NCI-H446 (cell line): ENCODE measurements at places on chromosomes 7 and 10.

- no peak for DNase-seq
These were observed 809 bp downstream of the HOXA9 start for GRCh38 chr7:27164367-27165088.

GRCh38 chr10:127679642-127680255 is 57.2 kb upstream of the FOXI2 start:
- DNase-seq: no peak

GRCh38 chr7:44065431-44066110 is at the start of gene PGAM2:
TSS of gene PGAM2 (minus strand) at chr7:44065567. CDS start at chr7:44065529, 38 bp downstream.
- no peak for DNase-seq

DNA sequence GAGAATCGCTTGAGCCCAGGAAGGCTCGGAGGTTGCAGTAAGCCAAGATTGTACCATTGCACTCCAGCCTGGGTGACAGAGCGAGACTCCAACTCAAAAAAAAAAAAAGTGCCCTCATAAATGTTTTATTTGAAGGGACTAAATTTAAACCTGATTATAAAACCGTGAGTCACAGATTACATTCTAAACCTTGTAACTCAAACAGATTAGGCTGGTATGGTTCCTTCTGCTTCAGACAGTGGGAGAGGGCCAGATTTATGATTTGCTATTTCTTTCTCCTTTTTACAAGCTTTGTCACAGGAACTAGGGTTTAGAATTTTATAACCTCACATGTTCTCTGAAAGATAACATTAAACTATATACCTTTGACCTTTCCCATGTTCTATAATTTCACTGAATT is 801.2 kb upstream of the ZWINT start:
- DNase-seq: no peak

- DNase-seq: no peak
These were observed 14.9 kb upstream of the PDK4 start for GRCh38 chr7:95611224-95611623.

- no peak for DNase-seq
These were observed 576.6 kb upstream of the SORCS1 start for GRCh38 chr10:107740962-107741690.

GRCh38 chr10:128721963-128722445 is 595.8 kb upstream of the MKI67 start:
- DNase-seq: no peak

DNA sequence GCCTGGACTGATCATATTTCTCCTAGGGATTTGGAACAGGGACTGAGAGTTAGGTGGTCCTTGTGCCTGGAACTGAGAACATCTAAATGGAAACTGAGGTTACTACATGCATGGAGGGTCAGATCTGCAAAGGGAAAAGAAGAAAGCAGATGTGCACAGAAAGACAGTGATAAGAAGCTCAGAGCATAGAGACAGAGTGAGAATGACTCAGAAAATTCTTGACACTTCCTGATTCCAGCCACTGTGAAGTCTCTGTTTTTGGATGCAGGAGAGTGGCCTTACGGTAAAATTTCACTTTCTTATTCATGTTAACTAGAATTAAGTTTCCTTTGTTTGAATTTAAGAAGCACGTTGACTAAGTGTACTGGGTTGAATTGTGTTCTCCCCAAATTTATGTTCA is 241.7 kb downstream of the TMEM26 start:
- DNase-seq: no peak

DNA sequence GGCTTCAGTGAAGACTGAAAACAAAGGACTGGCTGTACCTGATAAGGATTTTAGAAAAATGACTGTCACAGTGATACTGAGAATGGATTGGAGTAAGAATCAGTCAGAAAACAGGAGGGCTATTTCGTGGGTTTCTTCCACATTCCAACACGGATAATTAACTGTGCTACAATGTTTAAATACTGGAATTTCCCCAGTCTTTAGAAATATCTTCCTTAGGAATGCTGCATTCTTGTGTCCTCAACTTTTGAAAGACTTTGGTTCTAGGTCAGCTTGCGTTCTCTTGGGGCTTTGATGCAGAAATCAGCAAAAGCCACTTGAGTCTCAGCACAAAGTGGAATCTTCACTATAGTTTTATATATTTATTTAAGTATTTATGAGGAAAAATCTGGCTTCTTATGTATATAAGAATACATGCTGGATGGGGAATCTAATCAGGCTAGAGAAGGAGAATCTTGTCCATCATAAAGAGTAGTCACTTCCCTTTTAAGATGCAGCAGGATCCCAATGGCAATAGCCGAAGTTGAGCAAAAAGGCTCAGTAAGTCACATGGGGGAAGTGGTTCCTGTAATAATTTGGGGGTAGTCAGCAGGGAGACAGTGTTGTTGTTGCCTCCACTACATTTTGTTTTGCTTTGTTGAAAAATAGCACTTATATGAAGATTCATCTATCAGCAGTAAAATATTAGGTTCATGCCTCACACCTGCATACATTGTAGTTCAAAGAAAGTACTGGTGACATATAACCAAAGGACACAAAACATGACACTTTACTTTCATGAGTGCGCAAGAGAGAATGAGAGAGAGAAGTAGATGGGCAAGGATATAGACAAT is 86.0 kb downstream of the CH25H start:
- DNase-seq: no peak

GRCh38 chr10:131477457-131478121 is 166.1 kb upstream of the TCERG1L start:
- no peak for DNase-seq

DNA sequence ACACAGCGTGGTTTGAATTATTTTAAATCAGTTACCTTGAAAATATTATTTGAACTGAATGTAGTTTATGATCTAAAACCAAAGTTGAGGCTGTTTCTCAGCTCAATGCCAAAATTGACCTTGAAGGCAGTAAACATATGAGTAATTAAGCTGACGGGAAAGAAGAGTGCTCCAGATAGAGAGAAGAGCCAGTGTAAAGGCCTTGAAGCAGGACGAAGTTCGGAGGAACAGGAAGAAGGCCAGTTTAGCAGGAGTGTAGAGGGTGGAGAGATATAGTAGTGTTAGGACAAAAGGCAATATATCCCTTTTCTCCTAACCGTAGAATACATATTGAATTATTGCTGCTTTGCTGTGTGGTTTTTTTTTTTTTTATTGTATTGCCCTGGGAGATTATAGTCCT is 63.2 kb downstream of the CYP51A1 start:
- no peak for DNase-seq

- no peak for DNase-seq
These were observed 4.9 kb upstream of the CCL24 start for GRCh38 chr7:75818472-75818871.

DNA sequence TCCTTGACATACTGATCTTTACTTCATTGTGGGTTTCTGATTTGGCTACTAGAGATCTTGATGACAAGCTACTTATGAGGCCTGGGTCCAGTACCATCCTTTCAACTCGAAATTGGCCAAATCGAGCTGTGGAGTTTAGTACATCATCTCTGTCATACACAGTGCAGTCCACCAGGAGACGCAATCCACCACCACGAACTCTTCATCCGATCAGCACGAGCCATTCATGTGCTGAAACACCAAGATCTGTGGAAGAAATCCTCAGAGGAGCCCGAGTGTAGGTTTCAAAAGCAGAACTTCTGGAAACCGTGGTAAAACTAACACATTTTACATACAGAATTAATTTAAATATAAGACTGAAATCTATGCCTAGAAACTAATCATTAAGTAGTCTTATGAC is 14.2 kb downstream of the DNAJC9 start:
- no peak for DNase-seq

DNA sequence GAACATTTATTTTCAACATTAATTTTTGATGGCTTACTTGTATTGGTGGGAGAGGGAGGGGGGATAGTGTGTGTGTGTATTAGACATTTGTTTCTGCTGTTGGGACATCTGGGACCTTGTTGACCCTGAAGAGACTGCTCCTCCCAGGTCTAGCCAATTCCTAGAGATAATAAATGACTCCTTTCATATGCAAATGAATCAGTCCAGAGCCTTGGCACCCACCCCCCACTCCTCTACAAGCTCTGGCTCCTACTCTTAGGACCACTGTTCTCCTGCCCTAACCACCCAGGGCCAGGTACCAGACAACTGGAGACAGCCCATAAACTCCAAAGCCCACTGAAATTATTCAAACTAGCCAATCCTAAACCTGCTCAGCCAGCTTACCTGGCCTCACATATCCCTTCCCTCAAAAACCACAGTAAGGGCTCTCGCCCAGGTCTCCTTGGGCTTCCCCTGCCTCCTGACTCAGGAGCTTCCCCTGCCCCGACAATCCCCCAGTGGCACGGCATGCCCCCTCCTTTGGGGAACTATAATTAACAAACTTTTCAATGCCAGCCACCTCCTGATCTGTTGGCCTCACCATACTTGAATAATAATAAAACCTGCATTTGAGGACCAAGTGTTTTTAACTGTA is 233.3 kb downstream of the ELMO1 start:
- no peak for DNase-seq

- DNase-seq: no peak
These were observed 73.1 kb downstream of the ADCYAP1R1 start for GRCh38 chr7:31125171-31125570.

- DNase-seq: no peak
These were observed 66.7 kb upstream of the PDZD8 start for GRCh38 chr10:117441812-117442443.

DNA sequence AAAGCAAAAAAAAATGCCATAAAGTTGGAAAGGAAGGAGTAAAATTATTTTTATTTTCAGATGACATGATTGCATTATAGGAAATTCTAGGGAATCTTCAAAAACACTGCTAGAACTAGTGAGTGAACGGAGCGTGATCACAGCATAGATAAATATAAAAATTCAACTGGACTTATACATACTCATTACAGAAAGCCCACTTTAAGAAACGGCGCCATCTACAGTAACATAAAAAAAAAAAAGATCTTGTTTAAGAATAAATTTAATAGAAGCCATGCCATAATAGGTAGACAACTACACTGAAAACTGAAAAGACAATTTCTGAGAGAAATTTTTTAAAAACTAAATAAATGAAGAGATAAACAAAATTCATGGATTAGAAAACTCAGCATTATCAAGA is 623.1 kb upstream of the MGMT start:
- DNase-seq: no peak

GRCh38 chr7:158811461-158811860 is 17.8 kb downstream of the ESYT2 start:
- no peak for DNase-seq

DNA sequence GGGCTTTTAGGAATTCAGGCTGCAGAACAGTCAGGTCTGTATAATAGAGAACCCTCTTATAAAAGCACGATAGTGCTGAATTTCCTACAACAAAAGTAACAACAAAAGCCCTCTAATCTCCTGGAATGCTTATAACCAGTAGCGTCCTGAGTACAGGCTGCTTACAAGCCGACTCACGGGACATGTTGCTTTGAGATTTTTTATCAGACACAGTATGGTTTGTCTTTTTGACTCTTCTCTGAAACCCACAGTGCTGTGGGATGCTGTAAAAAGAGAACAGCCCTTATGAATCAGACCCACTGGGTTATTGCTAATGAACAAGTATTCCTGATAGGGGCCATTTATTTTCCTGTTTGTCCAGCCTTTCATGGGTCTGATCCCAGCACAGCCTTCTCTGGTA is 59.4 kb downstream of the PLPP4 start:
- DNase-seq: no peak

DNA sequence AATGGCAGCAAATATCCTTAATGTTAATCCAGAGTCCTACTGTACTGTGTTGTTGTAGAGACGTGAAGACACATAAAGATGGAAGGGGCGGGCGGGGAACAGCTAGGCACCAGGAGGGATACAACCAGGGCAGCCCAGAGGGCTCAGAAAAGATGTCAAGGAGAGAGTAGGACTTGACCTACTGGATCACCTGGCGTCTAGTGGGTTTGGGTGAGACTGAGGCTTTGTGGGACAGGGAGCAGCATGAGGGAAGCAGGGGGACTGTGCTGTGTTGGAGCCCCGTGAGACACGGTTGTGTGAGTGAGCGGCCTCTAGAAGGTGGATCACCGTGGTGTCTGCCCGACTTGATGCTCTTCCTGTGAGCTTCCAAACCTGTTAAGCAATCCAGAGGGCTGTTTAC is 68.0 kb downstream of the PTPRE start:
- DNase-seq: no peak

DNA sequence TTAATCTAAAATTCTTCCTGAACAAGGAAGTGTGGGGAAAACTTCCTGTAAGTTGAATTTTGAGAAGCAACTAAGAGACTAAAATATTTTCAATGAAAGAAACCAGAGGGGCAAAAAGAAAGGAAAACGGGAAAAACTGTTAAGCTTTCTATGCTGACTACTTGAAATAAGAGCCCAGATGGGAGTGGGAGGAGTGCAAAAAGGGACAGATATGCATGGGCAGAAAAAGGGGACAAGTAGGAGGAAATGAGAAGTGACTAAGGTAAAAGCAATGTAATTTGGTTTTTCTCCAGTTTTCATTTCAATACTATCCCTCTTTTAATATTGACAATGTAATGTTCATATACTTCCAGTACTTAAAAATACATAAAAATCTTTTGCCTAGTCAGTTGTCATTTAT is 11.1 kb downstream of the OGA start:
- DNase-seq: no peak

- DNase-seq: no peak
These were observed 57.0 kb upstream of the NMT2 start for GRCh38 chr10:15225511-15225910.

DNA sequence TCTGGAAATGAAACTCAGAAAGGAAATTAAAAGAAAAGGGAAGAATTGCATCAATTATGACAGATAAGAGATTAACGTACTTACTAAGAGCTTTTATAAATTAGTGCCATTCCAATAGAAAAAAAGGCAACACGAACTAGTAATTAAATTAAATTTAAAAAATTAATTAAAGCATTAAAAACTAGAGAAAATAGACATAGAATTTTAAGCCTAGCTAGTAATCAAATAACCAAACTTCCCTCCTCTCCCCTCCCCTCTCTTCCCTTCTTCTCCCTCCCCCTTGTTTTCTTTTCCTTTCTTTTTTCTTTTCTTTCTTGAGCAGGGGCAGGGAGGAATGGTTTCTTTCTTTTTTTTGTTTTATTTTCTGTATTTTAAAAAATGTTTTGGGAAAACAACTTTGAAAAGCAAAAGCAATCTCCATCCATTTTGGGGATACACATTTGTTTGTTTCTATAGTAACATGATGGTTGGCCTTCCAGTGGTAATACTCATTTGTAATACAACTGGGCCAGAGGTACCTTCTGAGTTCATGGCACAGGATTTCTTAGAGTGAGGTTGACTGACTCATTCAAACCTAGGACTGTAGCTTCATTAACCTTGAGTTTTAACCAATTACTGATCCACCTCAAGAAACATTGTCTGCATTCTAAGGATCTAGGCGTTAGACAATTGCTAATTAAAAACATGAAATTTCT is 132.6 kb downstream of the ST7 start:
- no peak for DNase-seq

DNA sequence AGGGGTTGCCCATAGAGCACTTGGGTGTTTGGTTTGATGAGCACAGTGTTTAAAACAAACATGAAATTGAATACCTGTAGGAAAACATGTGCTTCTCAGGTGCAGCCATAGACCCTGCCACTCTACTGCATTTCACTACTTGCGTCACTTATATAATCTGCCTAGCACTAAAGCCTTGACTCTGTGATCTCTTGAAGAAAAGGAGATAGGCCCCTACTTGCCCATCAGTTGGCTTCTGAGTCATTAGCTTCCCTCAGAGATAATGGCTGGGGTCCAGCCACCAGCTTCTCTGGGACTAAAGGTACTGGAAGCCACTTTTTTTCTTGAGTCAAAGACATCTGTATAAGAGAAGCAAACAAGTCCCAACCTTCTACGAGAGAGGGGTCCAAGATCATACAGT is 45.9 kb upstream of the BTRC start:
- no peak for DNase-seq

- no peak for DNase-seq
These were observed 102.5 kb downstream of the FGFR2 start for GRCh38 chr10:121495719-121496118.
